ENCODE measurements at places on chromosomes 16 and 17.
A peak's percentile ranks its signal among the peaks of the same experiment; 100 is the strongest.

GRCh38 chr17:81312624-81313325 lies 17.7 kb upstream of the SLC38A10 start:
- DNase-seq = no peak

DNA sequence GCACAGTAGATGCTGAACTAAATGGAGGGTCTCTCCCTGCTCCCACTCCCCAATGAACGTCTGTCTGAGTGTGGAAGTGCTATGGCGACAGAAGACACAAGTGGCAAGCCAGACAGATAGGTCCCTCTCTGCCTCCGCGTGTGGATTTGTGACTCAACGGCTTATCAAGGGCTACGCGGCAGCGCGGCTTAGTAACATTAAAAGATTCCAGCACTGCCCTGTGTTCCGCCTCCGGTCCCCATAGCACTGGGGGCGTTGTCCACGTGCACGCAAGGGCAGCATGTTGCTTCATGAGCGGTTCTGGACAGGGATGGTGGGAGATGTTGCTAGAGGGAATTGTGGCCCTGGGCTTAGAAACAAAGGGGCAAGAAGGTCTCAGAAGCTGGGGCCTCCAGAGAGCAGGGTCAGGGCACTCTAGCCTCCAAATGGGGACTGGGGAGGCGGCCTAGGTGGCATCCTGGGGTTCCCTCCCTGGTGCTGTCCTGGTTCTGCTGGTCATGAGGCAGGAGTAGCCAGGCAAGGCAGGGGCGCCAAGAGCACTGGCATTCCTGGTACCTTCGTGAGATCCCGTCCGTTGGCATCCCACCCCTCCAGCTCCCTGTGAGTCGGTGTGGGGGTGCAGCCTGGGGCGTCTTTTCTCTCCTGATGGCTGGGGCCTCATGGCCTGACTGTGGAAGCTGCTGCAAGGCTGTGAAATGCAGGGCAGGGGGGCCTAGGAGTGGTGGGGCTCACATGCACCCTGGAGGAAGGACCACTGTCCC lies 9.1 kb downstream of the CRHR1 start:
- DNase-seq = no peak

GRCh38 chr16:73610605-73611156 lies 562.8 kb upstream of the ZFHX3 start:
- DNase-seq = no peak

DNA sequence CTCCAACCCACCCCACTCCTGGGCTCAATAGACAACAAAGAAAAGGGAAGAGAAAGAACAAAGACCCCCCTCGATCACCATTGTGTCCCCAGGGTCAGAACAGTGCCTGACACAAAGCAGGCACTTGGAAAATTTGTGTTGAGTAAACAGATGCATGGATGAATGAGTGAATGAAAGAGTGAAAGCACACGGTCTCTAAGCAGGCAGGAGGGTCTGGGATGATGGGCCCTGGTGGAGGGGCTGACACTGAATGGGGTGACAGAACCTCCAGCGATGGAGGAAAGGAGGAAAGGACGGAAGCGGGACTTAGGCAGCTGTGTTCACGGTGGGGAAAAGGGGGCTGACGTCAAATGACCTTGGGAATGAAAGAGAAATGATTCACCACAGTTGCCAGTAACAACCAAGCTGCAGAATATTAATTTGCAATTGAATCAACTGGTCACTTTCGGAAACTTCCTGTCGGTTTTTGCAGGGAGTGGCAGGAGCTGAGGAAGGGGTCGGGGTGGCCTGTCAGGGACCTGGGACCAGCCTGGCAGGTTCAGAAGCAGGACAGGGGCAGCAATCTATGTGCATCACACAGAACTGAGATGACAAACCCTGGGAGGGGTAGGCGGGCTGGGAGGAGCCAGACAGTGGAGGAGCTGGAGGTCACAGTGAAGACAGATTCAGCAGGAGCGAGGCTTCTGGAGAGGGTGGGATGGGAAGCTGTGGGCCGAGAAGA lies 6.7 kb upstream of the GAST start:
- DNase-seq = no peak

DNA sequence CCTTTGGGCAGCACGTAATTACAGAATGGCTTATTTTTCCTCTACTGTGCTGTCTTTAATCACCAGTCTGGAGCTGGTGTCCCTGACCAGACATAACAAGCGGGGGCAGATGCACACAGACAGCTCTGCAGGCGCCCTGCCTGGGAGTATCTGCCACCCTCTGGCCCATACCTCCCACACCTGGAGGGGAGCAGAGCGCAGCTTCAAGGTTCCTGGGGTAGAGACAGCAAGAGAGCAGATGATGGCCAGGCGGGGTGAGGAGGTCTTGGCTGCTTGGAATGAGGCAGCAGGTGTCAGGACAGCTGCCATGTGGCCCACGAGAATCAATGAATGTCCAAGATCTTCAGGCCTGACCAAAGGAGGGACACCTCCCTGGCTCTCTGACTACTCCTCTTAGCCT lies 23.8 kb downstream of the TMEM94 start:
- DNase-seq = no peak

DNA sequence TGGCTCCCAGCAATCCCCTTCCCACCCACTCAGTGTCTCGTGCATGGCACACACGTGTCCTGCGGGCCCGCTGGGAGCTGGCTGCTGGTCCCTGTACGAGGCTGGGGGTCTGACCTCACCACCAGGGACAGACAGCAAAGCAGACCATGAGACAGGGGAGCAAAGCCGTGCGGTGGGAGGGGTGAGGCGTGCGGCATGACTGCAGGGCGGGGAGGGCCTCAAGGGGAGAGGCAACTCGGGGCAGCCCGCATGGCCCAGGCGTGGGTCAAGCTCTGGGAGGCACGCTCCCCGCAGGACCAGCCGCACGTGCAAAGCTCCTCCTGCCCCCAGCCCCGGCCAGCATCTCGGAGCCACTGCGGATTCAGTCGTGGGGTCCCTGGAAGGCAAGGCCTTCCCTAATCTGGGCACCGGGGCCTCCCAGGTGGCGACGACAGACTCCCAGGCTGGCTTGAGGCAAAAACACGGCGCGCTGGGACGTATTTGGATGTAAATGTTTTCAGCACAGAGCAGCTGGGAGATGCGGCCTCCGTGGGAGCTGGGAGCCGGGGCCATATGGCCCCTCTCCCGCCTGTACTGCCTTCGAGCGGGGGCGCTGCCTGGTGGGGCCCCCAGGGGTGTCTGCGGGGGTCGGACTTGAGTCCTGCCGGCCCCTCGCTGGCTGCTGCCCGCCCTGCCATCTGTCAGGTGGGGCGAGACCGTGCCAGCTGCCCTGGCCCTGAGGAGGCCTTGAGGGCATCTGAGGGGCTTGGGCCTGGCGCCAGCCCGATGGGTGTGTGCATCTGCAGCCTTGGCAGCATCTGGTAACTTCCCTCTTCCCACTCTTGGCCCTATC lies 12.2 kb upstream of the CBFA2T3 start:
- DNase-seq = no peak

- no peak for DNase-seq
These were observed 20.2 kb upstream of the GUCY2D start for GRCh38 chr17:7982173-7982572.

GRCh38 chr16:81676883-81677737 lies 102.0 kb upstream of the PLCG2 start:
- no peak for DNase-seq

DNA sequence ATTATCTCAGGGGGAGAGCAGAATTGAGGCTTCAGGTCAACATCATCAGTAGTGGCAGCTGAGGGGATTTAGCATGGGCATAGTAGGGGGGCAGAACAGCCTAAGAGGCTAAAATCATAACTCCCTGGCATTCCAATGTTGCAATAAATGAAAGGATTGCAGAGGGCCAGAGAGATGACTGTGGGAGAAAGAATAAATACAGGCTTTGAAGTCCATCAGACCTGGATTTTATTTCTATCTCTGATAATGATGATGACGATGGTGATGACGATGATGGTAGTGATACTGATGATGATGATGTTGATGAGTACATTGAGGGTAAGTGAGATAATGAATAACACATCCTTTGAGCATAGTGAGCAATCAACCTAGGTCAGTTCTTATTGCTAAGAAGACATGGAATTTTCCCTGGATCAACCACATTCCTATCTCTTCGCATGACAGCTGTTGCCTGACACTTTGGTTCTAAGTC lies 107.4 kb upstream of the CDH11 start:
- DNase-seq = no peak

DNA sequence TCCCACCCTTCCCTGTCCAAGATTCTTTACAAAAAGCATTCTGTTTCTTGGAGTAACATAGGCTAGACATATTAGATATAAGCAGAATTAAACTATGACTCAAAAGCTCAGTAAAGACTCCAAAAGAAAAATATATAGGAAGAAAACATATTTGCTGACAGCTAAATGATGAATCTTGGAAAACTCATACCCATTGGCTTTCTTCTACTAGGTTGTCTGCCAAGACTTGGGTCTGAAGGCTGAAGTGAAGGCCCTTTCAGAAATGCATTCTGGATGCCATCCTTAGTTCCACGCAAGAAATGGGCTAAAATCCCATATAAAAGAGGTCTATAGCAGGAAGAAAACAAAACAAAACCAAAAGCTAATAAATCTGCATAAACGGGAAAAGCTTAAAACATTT lies 15.1 kb downstream of the CEP20 start:
- DNase-seq = no peak

GRCh38 chr16:22091721-22092120 lies 620 bp upstream of the VWA3A start:
- no peak for DNase-seq

DNA sequence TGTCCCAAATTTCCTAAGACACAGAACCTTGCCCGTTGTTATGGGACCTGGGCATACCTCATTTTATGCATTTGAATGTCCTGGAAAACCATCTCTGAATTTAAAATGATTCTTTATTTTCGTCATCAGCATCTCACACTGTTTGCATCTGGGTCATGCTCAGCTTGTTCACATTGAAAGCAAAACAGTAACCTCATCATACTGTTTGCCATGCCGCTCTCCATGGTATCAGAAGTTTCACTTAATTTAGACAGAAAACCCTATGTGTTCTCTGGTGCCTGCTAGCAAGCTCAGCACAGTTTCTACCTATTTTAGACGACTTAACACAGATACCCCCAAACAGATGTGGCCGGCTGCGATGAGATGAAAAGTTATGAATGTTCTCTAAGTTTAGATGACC lies 292.1 kb downstream of the SNX29 start:
- DNase-seq = no peak

DNA sequence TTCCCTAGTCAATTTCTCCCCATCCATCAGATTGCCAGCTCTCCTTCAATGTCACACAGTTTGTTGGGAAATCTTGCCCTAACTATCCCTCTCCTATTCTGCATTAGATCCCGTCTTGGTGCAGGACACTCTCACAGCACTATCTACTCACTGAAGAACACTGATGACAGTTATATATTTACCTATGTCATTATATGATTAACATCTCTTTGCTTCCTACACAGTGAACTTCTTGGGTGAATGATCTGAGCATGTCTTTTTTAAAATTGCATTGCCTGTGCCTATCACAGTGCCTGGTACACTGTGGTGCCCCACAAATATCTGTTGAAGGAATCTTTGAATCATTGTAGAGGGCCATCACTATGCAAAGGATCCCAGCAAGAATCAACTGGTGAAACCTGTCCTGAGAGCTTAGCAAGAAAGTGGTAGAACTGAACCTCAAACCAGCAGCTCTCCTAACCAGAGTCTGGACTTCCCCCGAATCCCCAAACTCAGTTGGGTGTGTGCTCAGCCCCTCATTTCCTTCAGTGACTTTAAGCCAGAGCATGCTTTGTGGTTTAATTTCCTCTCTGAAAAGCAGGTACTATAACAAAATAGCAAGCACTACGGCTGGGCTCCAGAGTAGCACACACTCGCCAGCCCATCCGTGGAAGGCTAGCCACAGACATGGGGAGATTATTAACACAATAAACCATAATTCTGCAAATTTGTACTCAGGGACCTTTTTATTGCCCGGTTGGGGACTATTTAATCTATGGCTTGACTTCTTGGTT lies 680.7 kb upstream of the SALL1 start:
- no peak for DNase-seq

- DNase-seq = no peak
These were observed 88.6 kb downstream of the NTN1 start for GRCh38 chr17:9109933-9110332.

- DNase-seq = peak; percentile 65
These were observed 14.0 kb upstream of the DPEP1 start for GRCh38 chr16:89599451-89599858.

- no peak for DNase-seq
These were observed 14.9 kb downstream of the KRT33A start for GRCh38 chr17:41335747-41336146.

- no peak for DNase-seq
These were observed 17.8 kb downstream of the UTS2R start for GRCh38 chr17:82389379-82389778.

- no peak for DNase-seq
These were observed 48.6 kb downstream of the CDRT4 start for GRCh38 chr17:15418781-15419180.

DNA sequence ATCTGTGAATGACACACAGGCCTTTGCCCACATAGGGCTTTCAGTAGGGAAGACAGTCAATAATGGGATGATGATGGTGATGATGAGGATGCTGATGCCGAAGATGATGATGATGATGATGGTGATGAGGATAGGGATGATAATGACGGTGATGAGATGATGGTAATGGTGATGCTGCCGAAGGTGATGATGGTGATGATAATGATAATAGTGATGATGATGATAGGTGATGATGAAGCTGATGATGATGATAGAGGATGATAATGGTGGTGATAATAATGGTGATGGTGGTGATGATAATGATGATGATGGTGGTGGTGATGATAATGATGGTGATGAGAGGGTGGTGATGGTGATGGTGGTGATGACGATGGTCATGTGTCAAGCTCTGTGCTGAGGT lies 12.9 kb downstream of the FOXL1 start:
- DNase-seq = no peak

DNA sequence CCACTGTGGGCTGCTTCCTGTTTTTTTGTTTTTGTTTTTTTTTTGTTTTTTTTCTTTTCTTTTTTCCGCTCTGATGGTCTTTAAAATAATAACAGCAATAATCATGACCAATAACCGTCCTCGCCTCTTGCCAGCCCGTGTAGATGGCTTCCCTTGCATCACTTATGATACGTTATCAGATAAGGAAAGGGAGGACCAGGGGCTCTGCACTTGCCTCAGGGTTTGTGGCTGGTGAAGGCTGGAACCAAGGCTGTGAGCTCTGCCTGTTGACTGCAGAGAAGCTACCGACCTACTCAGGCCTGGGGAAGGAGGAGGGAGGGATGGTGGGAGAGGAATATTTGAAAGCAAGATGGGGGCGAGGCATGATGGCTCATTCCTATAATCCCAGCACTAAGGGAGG lies 114.0 kb upstream of the SDK2 start:
- DNase-seq = no peak

DNA sequence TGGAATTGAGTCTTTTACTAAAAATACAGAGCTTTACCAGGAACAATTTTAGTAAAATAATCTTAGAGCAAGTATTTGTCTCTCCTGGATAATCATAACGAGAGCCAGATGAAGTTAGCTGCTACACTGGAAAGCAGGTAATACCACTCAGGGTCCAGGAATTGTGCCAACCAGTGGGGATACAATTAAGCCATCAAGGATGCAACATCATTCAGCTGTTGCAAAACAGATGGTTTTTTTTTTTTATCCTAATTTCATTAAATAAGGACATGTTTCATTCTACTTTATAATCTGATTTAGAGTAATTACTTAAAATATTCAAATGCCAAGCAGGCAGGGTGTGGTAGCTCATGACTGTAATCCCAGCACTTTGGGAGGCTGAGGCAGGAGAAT lies 10.2 kb downstream of the MMD start:
- DNase-seq = no peak

Data from stimulated activated CD8-positive, alpha-beta memory T cell treated with anti-CD3 and anti-CD28 coated beads, Interleukin-4, amount 100 ng/mL, for 48 hours (primary cell).